NCI-H2227 treated with DMSO at 0.1 percent for 48 hours (cell line): ENCODE measurements at places on chromosomes 3 and 15.

DNA sequence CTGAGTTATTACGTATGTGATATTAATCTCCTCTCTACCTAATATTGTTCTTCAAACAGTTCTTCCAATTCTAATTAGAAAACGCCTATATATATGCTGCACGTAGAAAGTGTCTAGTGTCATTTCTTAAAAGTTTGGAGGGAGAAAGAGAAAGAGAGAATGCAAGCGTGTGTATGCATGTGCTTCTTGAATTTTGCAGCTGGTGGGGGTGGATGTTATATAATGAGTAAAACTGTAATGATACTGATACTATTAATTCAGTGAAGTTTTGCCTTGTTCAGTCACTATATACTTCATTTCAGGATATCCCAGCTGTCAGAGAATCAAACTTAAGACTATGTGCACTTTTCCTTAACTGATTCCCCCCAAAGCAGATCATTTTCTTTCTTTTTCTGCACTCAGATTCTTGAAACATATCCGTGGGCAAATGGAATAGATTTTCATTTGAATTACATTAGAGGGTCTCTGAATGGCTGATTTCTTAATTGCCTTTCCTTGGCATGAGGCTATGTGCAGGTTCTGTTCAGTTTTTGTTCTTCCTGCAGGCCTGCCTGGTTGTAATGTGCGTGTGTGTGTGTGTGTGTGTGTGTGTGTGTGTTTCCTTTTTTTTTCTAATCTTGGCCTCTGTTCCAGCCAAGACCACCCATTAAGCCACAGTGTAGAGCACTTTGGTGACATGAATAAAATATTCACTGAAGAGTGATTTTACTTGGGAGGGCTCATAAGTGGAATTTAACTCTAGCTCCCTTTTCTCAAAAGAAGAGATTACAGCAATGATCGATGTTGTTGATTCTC lies 617.5 kb downstream of the RBMS3 start:
- DNase-seq: no peak

GRCh38 chr15:85551221-85551832 lies 170.9 kb downstream of the AKAP13 start:
- DNase-seq: no peak

DNA sequence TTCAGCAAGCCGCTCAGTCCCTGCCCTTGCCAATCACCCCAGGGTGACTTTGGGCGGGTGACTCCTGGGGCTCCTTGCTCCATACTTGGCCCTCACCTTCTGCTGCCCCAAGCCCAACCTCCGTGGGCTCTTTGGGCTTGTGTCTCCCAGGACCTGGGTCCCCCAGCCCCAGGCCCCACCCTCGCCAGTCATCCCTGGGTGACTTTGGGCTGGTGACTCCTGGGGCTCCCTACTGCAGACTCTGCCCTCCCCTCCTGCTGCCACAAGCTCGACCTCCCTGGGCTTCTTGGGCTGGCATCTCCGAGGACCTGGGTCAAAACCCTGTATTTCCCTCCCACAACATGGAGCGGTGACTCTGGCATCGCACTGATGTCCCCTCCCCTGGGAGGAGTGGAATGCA lies 151.5 kb downstream of the GOLGA6L4 start:
- DNase-seq: no peak

DNA sequence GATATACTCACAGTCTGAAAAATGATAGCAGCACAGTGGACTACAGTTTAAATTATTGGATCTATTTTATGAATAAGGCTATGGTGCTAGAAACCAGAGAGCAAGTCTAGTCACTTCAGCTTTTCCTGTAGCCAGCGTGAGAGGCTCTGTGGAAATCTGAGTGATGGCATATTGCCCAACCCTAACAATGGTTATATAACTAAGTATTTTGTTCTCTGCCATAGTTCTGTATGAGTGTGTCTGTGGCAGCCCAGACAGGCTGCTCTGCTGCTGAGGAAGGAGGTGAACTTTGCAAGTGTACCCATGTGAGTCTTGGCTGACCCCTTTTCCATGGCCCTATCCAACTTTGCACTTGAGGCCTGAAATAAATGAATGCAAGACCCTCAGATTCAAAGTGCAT lies 105.7 kb downstream of the LRTM1 start:
- no peak for DNase-seq

DNA sequence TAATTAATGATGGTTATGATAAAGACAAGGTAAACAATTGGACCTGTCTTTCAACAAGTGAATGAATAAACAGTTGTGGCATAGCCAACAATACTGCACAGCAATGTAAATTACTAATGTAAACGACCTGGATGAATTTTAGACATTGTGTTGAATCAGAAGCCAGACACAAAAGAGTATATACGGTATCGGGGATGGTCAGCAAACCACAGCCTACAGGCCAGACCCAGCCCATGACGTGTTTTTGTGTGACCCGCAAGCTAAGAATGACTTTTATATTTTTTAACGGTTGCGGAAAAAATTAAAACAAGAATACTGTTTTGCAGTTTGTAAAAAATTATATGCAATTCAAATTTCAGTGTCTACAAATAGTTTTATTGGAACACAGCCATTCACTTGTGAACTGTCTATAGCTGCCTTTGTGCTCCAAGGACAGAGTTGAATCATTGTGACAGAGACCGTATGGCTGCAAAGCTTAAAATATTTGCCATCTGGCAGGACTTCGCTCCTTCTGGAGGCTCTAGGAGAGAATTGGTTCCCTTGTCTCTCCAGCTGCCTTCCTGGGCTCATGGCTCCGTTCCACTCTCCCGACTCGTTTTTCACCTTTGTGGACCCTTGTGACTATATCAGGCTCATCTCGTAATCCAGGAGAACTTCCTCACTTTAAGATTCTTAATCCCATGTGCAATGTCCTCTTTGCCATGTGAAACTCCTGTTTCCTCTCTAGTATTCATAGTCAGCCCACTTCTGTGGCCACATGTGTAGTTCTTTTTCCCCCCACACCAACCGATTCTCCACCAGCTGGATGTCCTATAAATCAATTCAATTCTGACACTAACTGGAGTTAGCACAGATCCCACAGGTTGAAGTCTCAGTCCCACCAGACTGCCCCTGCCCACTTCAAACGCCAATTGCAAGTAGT lies 72.7 kb downstream of the CMTM8 start:
- no peak for DNase-seq

- no peak for DNase-seq
These were observed 59.1 kb upstream of the CA12 start for GRCh38 chr15:63440756-63441155.

DNA sequence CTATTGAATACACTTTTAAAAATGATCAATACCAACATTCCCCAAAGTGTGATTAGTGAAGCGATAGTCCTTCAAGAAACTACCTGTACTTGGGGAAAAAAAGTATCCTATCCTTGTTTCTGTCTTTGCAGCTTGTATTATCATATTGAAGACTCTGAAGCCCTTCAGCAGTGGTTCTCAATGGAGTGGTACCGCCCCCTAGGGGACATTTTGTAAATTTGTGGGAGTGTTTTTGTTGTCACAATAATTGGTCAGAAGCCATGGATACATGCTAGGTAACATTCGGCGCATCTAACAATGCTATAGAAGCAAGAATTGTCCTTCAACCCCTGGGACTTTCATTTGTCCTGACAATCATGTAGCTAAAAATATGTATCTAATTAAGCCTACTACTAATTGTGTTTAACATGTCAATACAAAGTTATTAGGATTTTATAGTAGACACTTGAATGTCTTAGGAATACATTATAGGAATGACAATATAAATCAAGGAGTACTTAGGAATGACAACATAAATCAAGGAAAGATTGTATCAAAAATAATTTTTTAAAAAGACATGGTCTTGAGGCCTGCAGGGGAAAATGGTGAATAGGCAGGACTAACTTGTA lies 53.7 kb downstream of the NMD3 start:
- DNase-seq: no peak

- DNase-seq: peak; percentile 74
These were observed 72.6 kb upstream of the TNFSF10 start for GRCh38 chr3:172595664-172596393.

- peak; percentile 66 for DNase-seq
These were observed 23.5 kb upstream of the TSC22D2 start for GRCh38 chr3:150384296-150385212.

DNA sequence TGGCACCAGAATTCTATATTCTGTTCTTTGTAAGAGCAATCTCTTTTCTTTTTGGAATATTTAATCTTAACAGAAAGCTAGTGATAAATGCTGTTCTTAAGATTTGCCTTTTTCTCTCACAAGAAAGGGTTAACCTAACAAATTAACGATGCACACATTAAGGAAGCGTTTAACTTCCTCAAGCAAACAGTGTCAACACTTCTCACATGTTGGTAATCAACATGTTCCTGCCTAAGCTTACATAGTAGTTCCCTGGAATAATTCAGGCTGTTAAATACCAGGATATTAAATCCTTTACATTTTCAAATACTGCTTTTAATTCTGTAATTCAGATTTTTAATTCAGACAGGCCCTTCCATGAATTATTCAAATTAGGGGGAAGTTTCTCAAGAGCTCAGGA lies 67.4 kb upstream of the RPL35A start:
- no peak for DNase-seq

DNA sequence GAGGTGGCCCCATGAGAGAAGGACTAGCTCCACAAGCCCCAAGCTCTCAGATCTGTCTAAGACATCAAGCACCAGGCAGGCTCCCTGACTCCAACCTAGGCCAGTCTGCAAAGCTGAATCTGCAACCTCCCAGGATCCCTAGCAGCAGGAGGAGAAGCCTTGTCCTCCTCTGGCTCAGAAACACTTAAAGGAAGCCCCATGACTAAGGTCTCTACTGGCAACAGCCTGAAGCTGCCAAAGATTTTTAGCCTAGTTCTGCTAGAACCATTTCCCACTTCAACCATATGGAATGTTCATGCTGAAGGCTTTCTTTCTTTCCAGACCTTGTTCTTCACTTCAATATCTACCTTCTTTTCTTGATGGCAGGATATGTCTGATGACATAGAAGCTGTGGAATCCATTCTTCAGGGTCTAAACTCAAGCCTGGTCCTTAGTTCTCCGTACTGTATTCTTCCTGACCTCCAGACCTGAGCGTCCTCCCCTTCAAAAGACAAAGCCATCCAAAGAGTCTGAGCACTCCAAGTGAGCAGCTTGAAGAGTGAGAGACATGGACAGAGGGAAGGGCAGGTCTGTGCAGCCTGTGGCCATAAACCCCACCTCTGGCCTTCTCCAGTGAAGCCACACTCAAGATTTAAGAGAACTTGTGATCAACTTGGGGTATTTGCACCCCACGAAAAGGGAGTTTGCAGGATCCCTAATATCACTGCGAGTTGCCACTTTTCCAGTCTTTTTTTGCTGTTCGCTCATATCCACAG lies 23.1 kb downstream of the SST start:
- DNase-seq: no peak
